Stimulated activated CD4-positive, alpha-beta T cell treated with anti-CD3 and anti-CD28 coated beads, Interleukin-2, amount 100 ng/mL, for 4 hours (primary cell): ENCODE measurements at places on chromosomes 3 and 15.

- DNase-seq = no peak
These were observed 5.7 kb upstream of the FRMD4B start for GRCh38 chr3:69391554-69391953.

GRCh38 chr15:88255484-88256278, 858 bp downstream of the NTRK3 start:
- DNase-seq = no peak

- DNase-seq = no peak
These were observed 7.3 kb downstream of the RNU5B-1 start for GRCh38 chr15:65311760-65312159.

GRCh38 chr3:11556851-11557644, 86.7 kb downstream of the VGLL4 start:
- DNase-seq = no peak

GRCh38 chr3:176351408-176351807, 845.9 kb downstream of the TBL1XR1 start:
- DNase-seq = no peak

DNA sequence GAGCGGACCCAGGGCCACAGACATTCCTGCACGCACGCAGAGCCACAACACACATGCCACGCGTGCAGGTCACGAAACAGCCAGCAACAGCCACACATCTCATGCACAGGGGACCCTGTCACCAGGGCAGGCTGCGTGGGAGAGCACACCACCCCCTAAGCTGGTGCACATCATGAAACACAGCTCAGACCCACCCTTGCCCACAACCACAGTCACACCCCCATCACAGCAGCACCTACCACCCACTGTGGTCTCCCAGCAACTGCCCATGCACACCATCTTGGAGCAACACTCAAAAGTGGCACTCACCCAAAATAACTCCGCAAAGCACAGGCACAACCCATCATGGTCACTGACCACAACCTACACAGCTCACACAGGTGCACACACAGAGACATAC, 75.7 kb downstream of the OCA2 start:
- no peak for DNase-seq

- DNase-seq = no peak
These were observed 33.2 kb downstream of the CHRM5 start for GRCh38 chr15:34001536-34001935.

- no peak for DNase-seq
These were observed 8.0 kb upstream of the CAMKV start for GRCh38 chr3:49877716-49878115.

DNA sequence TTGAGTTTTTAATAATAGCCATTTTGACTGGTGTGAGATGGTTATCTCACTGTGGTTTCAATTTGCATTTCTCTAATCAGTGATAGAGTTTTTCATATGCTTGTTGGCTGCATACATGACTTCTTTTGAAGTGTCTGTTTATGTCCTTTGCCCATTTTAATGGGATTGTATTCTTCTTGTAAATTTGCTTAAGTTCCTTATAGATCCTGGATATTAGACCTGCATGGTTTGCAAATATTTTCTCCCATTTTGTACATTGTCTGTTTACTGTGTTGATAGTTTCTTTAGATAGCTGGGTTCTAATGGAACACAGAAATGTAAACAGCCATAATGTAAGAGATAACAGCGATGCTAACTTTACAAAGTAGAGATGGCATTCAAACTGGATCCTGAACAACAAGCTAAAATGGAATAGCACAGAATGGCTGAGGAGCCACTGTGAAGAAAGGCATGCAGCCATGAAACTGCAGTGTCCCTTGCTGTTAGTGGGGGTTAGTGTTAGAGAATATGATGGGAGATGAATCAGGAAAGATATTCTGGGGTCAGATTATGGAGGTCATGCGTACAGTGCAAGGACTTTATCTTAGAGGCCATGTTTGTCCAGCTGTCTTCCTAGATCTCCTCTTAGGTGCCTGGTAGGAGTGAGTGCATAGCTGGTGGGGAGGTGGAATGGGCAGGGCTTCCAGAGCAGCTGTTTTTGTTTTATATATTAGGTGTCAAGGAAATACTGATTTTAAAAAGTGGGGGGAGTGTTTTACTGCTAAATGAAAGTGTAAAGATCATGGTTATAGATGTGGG, 48.1 kb downstream of the BBS4 start:
- DNase-seq = no peak

GRCh38 chr3:108953210-108953609, 469 bp downstream of the GUCA1C start:
- no peak for DNase-seq

GRCh38 chr15:38904298-38904697, 339.7 kb upstream of the RASGRP1 start:
- no peak for DNase-seq

DNA sequence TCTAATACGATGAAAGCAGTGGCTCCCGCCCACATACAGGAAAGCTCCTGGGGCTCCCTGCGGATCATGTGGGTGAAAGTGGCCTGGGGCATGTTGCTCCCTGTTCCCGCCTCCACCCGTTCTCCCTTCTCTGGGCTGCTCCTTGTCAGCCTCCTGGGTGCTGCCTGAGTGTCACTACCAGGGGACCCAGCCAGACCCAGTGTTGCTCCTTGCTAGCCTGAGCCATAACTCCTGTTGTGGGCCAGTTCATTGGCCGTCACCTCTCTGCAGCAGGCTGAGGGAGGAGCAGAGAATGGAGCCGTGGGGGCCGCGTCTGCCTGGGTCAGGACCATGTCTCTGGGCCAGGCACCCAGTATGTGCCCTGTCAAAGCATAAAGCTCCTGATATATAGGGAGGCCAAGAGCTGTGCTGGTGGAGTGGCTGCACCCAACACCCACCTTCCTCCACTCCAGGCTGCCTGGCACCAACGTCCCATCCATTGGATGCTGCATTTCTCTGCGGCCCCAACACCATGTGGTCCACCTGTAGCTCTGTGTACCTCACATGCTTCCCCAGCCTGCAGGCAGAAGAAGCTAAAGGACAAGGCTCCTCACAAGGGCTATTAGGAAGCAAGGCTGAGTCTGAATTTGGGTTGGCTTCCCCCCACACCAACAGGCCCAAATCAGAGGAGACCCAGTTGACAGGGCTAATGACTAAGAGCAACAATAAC, 40.5 kb downstream of the KLF13 start:
- no peak for DNase-seq
